Mesenchymal stem cell (in vitro differentiated cells and primary cell): ENCODE measurements at places on chromosomes 13 and 19.
A peak's percentile ranks its signal among the peaks of the same experiment; 100 is the strongest.

DNA sequence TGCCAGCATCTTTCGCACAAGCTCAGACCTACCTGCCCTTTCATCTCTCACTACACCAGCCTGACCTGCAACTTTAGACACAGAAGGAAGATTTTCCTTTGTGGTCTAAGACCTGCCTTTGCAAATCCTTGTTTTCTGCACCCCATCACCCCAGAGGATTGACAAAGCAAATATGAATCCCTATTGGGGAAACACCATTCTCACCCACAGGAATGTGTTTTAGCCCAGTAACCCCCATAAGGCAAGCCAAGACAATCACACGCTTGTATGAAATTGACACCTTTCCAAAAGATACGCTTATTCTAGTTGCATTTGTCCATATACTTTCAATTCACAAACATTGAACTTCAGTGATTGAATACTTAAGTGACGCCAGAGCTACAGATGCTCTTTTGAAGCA, 55.7 kb downstream of the SPATA13 start:
- H3K4me1 ChIP-seq, result peaks cover 17% of the 10 kb centered on the region
- H3K36me3 ChIP-seq, result no peaks in the 10 kb centered on the region
- H3K27ac ChIP-seq, result no peak overlapping the region
- H3K27me3 ChIP-seq, result no peaks in the 10 kb centered on the region
- H3K4me3 ChIP-seq, result no peak overlapping the region
- DNase-seq, result no peak

GRCh38 chr19:46787040-46787330, 1.4 kb downstream of the SLC1A5 start:
- H3K4me1 ChIP-seq, result peaks cover 34% of the 10 kb centered on the region
- peaks cover 22% of the 10 kb centered on the region for H3K36me3 ChIP-seq
- peak overlapping the region; percentile 66 for H3K27ac ChIP-seq
- peak overlapping the region; percentile 83 for H3K4me3 ChIP-seq

GRCh38 chr19:38606131-38606530, 11.6 kb downstream of the MAP4K1 start:
- no peak for DNase-seq
- no peak overlapping the region for H3K27ac ChIP-seq
- H3K36me3 ChIP-seq, result no peaks in the 10 kb centered on the region
- H3K27me3 ChIP-seq, result peaks cover 10% of the 10 kb centered on the region

DNA sequence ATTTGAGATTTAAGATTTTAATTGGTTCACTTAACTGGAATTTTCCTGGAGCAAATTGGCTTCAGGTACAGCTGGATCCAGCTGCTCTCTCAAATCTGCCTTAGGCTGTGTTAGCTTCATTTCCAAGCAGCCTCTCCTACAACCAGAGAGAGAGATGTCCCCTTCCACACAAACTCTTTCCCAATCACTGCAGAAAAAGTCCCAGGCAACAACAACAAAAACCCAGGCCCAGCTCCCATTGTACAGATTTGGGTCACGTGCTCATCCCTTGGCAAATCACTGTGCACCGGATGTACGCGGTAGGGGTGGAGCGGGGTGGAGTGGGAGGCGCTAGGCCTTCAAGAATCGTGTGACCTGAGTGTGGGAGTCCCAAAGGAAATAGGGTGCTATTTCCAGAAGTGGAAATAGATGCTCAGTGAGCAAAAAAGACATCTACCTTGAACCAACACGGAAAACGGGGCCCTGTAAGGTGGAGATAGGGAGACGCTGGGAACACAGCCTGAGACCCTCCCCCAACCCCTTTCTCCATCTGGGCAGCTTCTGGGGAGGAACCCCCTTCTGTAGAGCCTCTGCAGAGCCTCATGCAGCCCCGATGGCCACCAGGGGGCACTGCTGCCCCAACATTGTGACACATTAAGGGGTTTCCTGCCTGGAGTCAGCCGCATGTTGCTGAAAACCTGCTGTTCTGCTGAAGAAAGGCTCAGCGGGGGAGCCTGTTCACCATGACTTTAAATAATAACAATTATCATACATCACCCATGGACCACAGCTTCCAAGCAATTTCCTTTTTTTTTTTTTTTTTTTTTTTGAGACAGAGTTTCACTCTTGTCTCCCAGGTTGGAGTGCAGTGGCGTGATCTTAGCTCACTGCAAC, 25.4 kb downstream of the HPN start:
- no peak overlapping the region for H3K4me3 ChIP-seq
- DNase-seq, result peak; percentile 78
- H3K36me3 ChIP-seq, result no peaks in the 10 kb centered on the region
- H3K27me3 ChIP-seq, result peaks cover 9% of the 10 kb centered on the region

GRCh38 chr19:33303791-33304345, 1.5 kb upstream of the CEBPA start:
- DNase-seq, result no peak
- no peaks in the 10 kb centered on the region for H3K36me3 ChIP-seq
- peaks cover 21% of the 10 kb centered on the region for H3K4me1 ChIP-seq
- peaks cover 42% of the 10 kb centered on the region for H3K27me3 ChIP-seq

GRCh38 chr19:58434217-58434616, 5.7 kb downstream of the ZNF132 start:
- peaks cover 2% of the 10 kb centered on the region for H3K4me1 ChIP-seq
- peaks cover 77% of the 10 kb centered on the region for H3K36me3 ChIP-seq
- no peak for DNase-seq

DNA sequence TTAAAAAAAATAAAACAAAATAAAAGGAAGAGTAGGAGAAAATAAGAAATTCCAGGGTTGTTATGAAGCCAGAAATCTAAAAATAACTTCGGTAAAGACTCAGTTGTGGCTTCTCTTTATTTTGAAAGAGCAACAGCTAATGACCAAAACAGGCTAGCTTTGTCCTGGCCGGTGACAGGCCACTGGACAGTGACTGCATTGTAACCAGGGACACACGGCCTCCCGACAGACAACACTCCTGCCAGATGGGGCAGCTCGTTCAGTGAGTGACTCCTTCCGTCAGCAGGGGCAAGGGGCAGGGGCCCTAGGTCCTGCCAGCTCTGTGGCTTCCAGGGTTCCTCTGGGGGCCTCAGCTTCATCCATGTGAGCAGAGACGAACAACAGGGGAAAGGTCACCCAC, 173.4 kb downstream of the KATNAL1 start:
- H3K27me3 ChIP-seq, result peaks cover 25% of the 10 kb centered on the region
- H3K4me1 ChIP-seq, result peaks cover 21% of the 10 kb centered on the region
- peak; percentile 81 for DNase-seq
- no peaks in the 10 kb centered on the region for H3K36me3 ChIP-seq
- no peak overlapping the region for H3K27ac ChIP-seq
- H3K4me3 ChIP-seq, result no peak overlapping the region

GRCh38 chr13:24142453-24142852, 18.1 kb upstream of the SPATA13 start:
- H3K4me1 ChIP-seq, result peaks cover 5% of the 10 kb centered on the region
- H3K27ac ChIP-seq, result no peak overlapping the region
- DNase-seq, result no peak
- H3K27me3 ChIP-seq, result no peaks in the 10 kb centered on the region
- H3K4me3 ChIP-seq, result no peak overlapping the region

GRCh38 chr13:62781866-62782265, 1366.2 kb upstream of the PCDH20 start:
- H3K36me3 ChIP-seq, result no peaks in the 10 kb centered on the region
- no peaks in the 10 kb centered on the region for H3K4me1 ChIP-seq
- H3K27me3 ChIP-seq, result no peaks in the 10 kb centered on the region
- no peak overlapping the region for H3K4me3 ChIP-seq

GRCh38 chr13:41463838-41464602, 6.7 kb downstream of the RGCC start:
- no peak for DNase-seq
- H3K4me3 ChIP-seq, result no peak overlapping the region
- no peaks in the 10 kb centered on the region for H3K27me3 ChIP-seq
- H3K27ac ChIP-seq, result no peak overlapping the region
- H3K4me1 ChIP-seq, result peaks cover 18% of the 10 kb centered on the region
